ENCODE measurements at places on chromosomes 5 and 9.

- DNase-seq: no peak
Measured at GRCh38 chr5:40833712-40834229, 1.3 kb downstream of the RPL37 start.

- no peak for DNase-seq
Measured at GRCh38 chr5:72503888-72504491, 3.2 kb downstream of the ZNF366 start.

- no peak for DNase-seq
Measured at GRCh38 chr5:142322747-142323479, 1.9 kb downstream of the SPRY4 start.

GRCh38 chr9:137218754-137219271 is 3.2 kb downstream of the RNF208 start:
- no peak for DNase-seq

- DNase-seq: no peak
Measured at GRCh38 chr9:2159521-2160454, 144.6 kb downstream of the SMARCA2 start.

GRCh38 chr5:131514316-131515283 is 120.4 kb downstream of the RAPGEF6 start:
- no peak for DNase-seq
